Esophagus squamous epithelium (tissue), 5 donors: ENCODE measurements at places on chromosomes 6 and 20.

DNA sequence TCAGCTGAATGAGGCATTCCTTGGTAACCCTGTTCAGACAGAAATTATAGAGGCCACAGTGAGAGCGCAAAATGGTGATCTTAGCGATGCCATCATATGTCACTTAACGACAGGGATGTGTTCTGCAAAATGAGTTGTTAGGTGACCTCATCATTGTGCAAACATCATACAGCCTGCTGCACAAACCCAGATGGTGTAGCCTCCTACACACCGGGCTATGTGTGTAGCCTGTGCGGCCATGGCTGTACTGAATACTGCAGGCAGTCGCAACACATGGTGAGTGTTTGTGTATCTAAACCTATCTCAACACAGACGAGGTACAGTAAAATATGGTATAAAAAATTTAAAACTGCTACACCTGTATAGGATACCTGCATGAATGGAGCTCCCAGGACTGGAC, 234.1 kb upstream of the PMEPA1 start:
- no peak for DNase-seq

- DNase-seq = no peak
These were observed 32.4 kb upstream of the FAM184A start for GRCh38 chr6:119110601-119111548.

DNA sequence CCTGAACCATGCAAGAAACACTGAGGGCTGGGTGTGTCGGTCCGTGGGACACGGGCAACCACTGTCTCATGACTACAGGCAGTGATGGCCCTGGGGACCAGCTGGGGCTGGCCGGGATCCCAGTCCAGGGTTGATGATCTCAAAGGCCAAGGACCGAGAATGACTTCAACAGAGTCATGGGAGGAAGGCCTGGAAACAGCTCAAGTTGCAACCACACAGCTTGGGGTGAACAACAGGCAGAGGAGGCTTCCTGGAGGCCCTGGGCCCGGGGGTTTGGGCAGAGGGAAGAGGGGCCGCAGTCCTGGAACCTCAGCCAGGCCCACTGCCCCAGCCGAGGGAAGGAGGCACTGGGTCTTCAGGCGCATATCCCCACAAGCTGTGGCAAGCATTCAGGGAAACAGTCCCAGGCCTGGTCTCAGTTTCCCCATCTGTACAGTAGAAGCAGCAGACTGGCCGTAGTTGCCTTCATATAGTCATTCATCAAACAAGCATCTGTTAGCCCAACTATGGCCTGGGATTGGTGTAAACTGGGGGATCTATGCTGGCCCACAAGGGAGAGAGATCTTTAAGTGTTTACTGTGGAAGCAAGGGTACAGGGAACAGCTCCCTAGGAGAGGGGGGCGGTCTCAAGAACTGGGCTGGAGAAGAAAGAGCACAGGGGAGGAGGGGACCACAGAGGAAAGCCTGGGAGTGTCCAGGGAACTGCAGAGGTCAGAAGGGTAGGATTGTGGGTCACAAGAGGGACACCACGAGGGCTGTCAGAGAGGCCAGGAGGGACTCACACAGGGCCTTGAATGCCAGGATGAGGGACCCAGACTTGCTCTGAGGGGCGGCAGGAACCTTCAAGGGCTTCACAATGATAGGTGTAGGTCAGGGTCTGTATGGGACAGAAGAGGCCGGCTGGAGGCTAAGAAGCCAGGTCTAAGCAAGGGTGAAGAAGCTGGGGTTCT, 2.1 kb downstream of the MYL9 start:
- DNase-seq = no peak

DNA sequence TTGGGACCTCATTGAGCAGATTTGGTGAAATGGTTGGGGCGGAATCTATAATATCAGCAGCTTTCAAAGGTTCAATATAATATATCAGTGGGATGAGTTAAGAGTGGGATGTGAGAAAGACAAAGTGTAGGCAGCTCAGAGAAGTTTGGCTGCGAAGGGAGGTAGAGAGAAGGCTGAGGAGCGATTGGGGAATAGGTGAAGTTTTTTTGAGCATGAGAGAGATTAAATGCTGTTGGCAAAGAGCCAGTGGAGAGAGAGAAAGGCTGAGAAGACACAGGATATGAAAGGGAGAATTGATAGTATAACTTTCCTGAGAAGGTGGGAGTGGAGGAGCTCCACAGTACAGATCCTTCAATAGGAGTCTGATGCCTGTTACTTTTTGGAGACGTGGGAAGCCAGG, 12.1 kb upstream of the SERINC3 start:
- DNase-seq = no peak

GRCh38 chr6:45742591-45742990, 273.1 kb downstream of the CLIC5 start:
- no peak for DNase-seq

DNA sequence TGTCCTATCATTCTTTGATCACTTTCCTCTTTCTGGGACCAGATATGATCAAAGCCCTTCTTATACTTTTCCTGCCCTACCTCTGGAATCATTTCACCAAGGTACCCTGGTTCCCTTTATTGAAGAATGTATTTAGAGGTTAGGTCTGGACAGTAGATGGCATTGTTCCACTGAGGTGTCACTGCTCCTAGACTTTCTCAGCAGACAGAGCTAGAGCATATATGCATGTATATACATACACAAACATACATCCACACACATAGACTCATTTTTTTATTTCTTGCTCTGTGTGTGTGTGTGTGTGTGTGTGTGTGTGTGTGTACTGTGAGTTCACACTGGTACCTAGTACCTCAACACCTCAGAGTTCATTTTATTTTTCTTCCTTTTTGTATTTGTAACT, 40.9 kb downstream of the PTPRA start:
- DNase-seq = no peak

DNA sequence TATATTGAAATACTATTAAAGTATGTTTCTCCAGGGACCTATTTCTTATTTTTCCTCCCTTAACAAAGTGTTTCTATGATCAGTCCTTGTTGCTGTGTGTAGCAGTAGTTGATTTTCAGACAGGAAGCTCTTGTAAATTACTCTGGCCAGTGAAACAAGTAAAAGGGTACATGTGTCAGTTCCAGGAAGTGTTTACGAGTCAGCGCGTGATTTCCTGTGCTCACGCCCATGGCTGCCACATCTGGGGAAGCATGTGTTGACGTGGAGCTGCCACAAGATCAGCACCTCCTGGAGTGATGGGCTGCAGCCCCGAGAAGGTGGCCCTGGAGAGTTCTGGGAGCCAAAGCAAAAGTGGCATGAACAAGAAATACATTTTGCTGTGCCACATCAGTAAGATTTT, 38.6 kb upstream of the GGTLC1 start:
- no peak for DNase-seq

- no peak for DNase-seq
These were observed 103.6 kb downstream of the PDE7B start for GRCh38 chr6:135955099-135955498.

GRCh38 chr6:43496370-43497128, 13.6 kb downstream of the LRRC73 start:
- no peak for DNase-seq

GRCh38 chr20:37296371-37296770, 6.9 kb downstream of the MANBAL start:
- no peak for DNase-seq

GRCh38 chr20:889106-889505, 27.0 kb downstream of the ANGPT4 start:
- DNase-seq = no peak

DNA sequence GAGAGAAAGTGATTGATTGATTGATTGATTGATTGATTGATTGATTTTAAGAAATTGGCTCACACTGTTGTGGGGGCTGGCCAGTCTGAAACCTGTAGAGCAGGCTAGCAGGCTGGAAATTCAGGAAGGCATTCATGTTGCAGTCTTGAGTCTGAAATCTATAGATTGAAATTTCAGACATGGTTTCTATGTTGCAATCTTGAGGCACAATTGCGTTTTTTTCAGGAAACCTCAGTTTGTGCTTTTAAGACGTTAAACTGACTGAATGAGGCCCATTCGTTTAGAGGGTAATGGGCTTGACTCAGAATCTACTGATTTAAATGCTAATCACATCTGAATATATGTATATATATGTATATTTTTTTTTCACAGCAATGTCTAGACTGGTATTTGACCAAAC, 106.3 kb downstream of the STXBP5 start:
- no peak for DNase-seq

DNA sequence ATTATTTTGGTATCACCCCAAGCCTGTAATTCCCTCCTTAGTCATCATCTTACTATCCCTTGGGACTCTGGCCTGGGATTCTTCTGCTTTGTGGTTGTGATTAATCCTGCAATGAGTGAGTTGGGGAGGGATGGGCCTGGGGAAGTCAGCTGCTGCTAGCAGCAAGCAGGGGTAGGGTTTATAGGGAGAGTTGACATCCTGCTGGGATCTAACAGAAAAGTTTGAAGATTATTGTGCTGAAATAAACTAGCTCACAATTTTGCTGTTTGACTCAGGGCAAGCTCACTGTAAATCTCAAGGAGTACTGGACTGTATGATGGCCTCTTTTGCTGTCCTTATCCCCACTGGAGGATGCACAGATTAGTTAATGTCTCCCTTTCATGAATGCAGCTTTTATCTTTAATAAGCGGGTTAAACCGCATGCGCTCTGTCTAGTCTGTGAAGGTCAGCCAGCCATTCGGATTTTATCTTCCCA, 83.4 kb downstream of the JARID2 start:
- no peak for DNase-seq

DNA sequence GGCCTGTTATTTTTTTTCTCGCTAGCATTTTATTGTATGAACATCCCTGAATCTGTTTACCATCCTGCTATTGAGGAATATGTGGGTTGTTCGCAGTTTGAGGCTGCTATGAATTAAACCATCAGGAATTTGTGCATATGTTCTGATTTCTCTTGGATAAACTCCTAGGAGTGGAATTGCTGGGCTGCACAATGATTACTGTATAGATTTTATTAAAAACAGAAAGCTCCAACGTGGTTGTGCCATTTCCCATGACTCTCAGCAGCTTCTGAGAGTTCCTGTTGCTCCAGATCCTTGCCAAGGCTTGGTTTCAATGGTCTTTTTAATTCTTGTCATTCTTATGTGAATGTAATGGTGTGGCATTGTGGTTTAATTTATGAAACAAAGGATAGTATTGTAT, 75.1 kb downstream of the EDN3 start:
- no peak for DNase-seq

DNA sequence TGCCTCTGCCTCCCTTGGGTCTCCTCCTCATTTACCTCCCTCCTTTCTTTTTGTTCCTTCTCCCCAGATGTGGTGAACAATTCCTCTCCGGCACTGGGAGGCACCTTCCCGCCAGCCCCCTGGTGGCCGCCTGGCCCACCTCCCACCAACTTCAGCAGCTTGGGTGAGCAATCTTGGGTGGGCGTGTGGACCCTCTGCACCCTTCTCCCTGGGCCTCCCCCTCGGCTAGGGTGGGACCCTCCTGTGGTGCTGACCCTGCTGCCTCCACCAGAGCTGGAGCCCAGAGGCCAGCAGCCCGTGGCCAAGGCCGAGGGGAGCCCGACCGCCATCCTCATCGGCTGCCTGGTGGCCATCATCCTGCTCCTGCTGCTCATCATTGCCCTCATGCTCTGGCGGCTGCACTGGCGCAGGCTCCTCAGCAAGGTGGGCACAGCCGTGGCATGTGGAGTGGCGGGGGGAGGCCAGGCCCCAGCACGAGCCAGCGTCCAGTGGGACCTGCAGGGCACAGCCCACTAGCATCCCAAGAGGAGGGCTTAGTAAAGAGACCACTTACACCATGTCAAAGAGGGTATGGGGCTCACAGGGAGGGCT, 8.8 kb downstream of the DDR1 start:
- no peak for DNase-seq

DNA sequence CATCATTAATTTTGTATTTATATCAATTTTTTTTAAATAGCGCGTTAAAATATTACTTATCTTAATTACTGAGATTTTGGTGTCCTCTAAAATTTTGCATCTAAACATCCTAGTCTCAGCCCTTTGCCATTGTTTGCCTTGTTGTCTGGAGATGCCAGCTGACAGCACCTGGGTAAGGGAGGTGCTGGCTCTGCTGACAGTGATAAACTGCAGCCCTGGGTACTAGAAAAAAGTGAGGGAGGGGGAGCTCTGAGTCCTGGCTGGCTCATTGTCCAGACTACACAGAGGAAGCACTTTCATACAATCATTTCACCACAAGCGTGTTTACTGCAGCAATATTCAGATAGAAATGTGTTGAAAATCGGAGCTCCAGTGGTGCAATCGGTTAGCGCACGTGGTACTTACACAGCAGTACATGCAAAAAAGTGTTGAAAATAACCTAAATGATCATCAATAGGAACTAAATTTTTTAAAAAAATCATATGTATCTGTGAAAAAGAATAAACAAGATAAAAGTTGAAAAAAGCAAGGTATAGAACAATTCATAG, 18.5 kb upstream of the UBR2 start:
- DNase-seq = no peak

GRCh38 chr6:45655745-45656476, 278.2 kb upstream of the SUPT3H start:
- DNase-seq = no peak

- DNase-seq = no peak
These were observed 10.5 kb downstream of the NKX2-2 start for GRCh38 chr20:21503345-21503744.

DNA sequence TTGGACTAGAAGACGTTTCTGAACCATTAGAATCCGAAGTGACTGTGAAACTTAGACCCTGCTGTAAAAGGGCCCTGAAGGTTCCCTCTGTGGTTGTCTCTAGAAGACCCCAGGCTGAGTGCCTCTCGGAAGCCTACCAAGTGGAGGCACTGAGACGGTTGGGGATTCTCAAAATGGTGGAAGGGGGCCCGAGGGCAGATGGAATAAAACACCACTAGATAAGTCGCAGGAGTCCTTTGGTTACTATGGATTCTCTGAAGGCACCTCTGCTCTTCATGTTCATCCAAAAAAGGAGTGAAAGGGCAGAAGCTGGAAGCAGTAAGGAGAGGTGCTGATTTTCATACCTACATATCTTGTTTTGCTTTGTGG, 4.0 kb upstream of the TFAP2D start:
- no peak for DNase-seq

GRCh38 chr6:135129136-135129856, 51.8 kb upstream of the MYB start:
- DNase-seq = no peak

GRCh38 chr6:129701721-129702455, 8.1 kb downstream of the ARHGAP18 start:
- no peak for DNase-seq

DNA sequence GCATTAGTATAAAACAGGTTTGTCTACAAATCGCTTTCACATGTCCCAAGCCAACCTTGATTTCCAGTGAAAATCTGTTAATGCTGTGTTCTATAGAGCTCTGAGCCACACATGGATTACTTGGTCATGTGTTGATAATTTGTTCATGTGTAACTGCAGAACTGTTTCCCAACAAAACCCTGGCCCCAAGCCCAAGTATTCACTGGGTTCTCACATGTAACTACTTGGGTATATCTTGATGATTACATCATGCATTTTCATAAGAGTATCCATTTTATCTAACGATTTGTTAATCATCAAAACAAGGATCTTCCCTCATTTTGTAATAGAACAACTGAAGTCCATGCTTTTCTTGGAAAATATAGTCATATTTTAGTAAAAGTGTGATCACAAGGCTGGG, 657.6 kb downstream of the PRKN start:
- DNase-seq = no peak

GRCh38 chr20:33636776-33637175, 25.4 kb upstream of the C20orf144 start:
- DNase-seq = no peak

GRCh38 chr6:23245572-23245971, 676.2 kb downstream of the HDGFL1 start:
- no peak for DNase-seq

GRCh38 chr20:62900692-62901584, 25.4 kb downstream of the DIDO1 start:
- DNase-seq = no peak
